Activated CD4-positive, alpha-beta T cell treated with anti-CD3 and anti-CD28 coated beads for 4 hours (primary cell): ENCODE measurements at places on chromosomes 3 and 15.

- DNase-seq: no peak
These were observed 7.7 kb upstream of the OSBPL11 start for GRCh38 chr3:125602752-125603649.

DNA sequence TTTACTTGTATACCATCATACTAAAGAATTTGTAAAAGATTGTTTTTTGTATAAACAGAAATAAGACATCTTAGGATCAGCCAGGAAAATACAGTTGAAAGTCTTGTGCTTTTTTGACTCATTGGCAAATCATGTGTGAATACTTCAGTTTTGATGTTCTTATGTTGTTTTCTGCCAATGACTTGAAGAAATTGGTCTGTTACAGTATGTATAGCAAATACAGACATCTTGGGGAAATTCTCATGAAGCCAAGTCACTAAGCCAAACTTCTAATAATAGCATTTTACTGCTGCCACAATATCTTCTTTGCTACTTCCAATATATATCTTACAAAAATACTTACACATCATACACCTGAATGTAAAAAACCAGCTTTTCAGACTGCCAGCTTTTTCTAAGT lies 83.2 kb downstream of the DZIP3 start:
- no peak for DNase-seq

DNA sequence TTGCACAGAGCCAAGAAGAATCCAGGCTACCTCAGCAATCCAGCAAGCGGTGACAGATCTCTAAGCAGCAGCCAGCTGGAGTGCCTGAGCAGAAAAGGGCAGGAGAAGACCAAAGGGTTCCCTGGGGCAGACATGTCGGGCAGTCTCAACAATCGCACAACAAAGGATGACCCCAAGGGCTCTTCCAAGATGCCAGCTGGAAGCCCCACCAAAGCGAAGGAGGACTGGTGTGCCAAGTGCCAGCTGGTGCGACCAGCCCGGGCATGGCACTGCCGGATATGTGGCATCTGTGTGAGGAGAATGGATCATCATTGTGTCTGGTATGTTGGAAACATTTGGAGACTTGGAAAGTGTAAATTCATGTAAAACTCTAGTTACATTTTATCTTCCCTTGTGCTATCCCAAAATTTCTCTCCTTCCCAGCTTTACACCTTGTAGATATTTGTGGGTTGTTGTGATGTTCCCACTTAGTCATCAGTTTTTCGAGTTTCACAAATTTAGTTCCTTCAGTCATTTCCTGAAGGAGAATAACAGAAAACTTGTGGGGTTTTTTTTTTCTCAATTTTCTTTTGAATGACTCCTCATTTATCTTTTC lies 6.4 kb downstream of the ZDHHC23 start:
- no peak for DNase-seq

- DNase-seq: no peak
These were observed 321.8 kb downstream of the FEZF2 start for GRCh38 chr3:62051506-62051905.
